Right ventricle myocardium inferior (tissue), 1 donor: ENCODE measurements at places on chromosomes 11 and 22. TPM values are rescaled to one million over a fixed set of nuclear protein-coding genes. Genes with fewer than 3 reads are reported as not detected.

DNA sequence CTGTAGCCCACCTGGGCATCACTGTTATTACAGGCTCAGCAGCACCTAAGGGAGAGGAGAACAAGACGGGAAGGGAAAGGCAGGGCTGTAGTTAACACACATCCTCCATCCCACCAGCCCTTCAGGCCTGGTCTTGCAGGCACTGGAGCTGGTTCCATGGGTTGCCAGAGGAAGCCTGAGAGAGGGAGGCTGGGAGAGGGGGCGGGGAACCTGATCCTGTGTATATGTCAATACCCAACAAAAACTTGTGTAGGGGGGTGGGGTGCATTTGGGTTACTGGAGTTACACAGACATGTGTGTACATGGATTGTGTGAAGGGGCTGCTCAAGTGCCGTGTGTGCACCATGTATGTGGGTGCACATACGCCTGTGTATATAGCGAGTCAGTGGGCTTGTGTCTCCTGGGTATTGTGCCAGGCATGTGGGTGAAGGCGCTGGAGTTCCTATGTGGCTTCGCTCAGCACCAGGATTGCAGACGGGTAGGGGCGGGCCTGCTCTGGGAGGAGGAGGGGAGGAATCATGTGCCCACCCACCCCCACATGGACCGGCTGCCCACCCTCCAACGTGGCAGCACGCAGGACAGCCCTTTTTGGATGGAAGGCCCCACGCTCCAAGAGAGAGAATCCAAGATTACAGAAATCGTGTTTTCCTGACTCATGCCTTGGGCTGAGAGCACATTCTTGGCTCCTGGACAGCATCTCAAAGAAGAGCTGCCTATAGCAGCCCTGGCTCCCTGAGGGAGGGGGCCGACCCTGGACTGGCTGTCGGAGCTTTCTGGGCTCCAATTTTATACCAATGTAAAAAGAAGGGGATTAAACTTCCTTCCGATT is 4.2 kb upstream of the SERPINH1 start:
- no peak for DNase-seq

DNA sequence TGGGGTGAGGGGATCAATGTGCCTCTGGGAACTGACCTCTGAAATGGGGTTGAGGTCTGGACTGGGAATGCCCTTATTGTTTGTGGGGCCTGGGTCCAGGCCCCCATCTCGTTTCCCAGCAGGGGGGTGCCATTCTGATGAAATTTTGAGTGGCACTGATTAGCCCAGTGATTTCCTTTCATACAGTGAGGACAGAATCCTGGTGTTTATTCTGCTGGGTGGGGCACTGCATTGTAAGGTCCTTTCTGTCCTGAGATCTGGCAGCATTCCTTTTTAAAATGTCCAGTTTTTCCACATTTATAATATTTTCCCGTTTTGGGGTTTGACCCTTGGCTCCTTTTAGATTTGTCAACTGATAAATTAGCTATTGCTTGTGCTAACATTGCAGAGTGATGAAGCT is 27.1 kb downstream of the OR10A6 start:
- no peak for DNase-seq

- DNase-seq, result no peak
Observed at GRCh38 chr11:78180751-78181150, 7.7 kb downstream of the KCTD21 start.

DNA sequence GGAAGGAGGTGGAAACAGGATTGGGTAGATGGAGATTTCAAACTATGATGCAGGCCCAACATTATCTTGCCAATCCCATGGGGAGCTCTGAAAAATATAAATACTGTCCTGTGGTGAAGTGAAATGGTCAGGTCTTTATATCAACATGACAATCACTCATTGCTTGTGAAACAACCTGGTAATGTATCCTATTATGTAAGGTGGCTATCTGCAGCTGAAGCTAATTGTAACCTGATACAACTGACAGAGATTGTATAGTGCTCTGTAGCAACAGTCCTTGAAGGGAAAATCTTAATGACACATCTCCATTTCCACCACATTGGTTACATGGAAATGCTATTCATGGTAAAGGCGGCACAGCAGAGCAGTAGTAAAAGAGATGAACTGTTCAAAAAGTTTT is 20.7 kb upstream of the CHORDC1 start:
- DNase-seq, result no peak

DNA sequence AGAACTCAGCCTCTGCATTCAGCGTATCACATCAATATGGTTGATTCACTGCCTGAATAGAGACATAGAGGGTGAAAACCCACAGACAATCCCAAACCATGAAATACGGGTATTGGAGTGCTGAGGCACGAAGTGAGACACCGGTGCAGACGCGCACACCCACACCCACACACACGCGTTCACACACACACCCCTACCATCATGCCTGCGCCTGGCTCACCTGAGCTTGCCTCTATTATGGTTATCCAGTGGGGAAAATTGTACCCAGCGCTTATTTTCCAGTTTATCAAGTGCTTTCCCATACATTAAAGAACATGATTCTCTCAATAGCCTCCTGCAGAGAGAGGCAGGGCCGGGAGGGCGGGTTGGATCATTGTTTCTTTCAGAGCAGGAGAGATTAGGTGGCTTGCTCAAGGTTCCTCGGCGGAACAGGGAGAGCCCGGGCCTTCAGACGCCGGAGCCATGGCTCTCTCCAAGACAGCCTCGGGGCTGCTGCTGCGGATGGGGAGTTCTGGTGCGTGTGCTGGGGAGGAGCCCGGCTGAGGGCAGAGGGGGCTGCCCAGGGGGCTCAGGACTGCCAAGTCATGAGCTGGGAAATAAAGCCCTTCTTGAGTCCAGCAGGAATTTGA is 78.9 kb upstream of the THY1 start:
- DNase-seq, result no peak

- DNase-seq, result no peak
Observed at GRCh38 chr11:6196396-6196795, 2.6 kb upstream of the OR52W1 start.

The TUBA8 gene
- total RNA-seq, result 243 TPM

The AIFM3 gene
- total RNA-seq, result 0.65 TPM

The LARGE2 gene
- not detected for total RNA-seq

The NPTXR gene
- 19.7 TPM for total RNA-seq

The DDIAS gene
- 0.95 TPM for total RNA-seq
